Forelimb muscle (tissue), 1 donor: ENCODE measurements at places on chromosomes 1 and 21.

- no peak for DNase-seq
Measured at GRCh38 chr21:16942703-16943102, 570.1 kb upstream of the CXADR start.

DNA sequence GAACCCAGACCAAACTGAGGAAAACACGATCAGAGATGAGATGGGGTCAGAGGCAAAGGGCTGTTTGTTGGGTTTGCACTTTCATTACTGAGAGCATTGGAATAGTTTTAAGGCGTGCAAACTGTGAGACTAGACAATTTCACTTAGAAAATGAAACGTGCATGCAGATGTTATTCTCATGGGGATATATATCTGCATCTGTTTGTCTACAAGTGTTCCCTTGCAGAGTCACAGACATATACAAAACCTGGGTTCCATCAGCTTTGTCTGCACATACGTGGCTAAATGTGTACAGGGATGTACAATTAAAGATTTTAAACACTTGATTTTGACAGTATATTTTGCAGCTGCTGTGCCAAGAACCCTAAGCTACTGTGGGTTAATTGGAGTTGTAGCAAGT is 355.4 kb downstream of the KIF26B start:
- DNase-seq = no peak

DNA sequence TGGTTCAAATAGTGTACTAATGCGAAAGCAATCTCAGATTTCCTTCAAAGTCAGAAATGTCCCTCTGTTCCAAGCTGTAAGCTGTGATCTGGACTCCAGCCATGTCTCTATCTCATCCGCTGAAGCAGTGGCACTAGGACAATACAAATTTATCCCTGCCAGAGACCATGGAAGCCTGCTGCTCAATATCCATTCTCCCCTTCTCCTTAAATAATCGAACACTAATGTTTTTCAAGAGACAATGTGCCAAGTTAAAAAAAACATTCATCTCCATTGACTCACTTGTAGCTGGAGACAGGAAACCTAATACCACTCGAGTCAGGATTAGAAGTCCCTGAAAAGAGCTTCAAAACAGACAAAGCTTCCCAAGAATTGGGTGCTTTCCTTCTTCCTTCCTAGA is 38.5 kb upstream of the PGBD5 start:
- no peak for DNase-seq

GRCh38 chr1:49102752-49103151 is 326.1 kb upstream of the BEND5 start:
- no peak for DNase-seq

GRCh38 chr1:205481629-205482151 is 22.8 kb upstream of the CDK18 start:
- DNase-seq = no peak

DNA sequence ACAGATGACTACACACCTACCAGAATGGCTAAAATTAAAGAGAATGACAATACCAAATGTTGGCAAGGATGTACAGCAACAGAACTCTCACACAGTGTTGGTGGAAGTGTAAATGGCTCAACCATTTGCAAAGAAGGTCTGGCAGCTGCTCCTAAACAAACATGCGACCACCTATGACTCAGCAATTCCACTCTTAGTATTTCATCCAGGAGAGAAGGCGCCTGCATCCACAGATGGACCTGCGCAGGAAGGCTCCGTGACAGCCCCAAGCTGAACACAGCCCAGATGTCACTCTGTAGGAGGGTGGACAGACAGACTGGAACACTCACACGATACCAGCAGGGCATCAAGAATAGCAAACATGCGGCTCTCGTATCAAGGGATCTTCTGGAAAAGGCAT is 6.7 kb downstream of the PTTG1IP start:
- DNase-seq = no peak

- no peak for DNase-seq
Measured at GRCh38 chr1:201036188-201036842, 12.8 kb upstream of the KIF21B start.

- no peak for DNase-seq
Measured at GRCh38 chr1:100316622-100317021, 35.7 kb upstream of the CDC14A start.

DNA sequence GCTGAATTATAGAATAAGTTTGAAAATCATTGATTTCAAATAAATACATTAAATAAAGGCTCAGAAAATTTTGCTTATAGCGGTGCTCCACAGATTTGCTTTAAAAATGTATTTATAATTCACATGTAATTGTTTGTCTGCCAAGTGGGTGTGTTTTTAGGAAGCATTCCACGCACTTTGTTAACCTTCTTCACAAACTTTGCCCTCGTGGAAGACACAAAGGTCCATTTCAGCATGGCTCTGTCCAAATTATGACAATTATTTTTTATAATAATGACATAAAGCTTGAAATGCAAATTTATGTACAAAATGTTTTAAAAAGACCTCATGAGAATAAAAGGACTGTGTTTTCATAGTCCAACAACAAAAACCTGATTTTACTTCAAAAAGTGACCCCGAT is 146.1 kb downstream of the GRIK1 start:
- no peak for DNase-seq

DNA sequence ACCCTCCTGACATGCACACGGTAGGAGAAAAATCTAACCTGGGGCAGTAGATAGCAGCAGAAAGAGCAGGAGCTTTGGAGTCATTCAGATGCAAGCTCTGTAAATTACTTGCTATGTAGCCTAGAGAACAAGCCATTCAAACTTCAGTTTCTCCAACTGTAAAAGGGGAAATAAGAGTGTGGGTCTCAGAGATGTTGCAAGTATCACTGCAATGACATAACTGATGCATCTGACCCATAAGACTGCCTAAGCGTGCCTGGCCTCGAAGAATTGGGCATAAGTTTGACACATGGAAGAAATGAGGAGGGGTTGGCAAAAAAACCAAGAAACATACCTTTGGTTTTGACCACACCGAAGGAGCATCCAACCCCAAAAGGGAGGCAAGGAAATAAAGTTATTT is 5.2 kb downstream of the AK2 start:
- DNase-seq = no peak

- no peak for DNase-seq
Measured at GRCh38 chr21:33645730-33646129, 3.4 kb downstream of the ITSN1 start.

DNA sequence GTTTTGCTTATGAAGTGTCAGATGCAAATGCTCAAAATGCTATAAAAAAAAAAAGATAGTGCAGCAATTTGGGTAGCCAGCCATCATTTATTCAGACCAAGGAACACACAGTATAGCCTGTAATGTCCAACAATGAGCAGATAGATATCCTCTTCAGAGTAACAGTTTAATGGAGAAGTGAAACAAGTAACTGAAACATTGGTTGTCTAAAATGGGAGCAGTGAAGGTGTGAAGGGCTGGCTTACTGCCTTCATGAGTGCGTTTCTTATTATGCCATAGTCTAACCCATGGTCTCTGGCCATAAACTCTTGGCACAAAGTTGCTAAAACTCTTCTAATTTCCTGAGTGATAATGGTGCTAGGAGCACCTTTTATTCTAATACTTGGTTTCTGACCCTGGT is 11.4 kb downstream of the RGS5 start:
- DNase-seq = no peak

DNA sequence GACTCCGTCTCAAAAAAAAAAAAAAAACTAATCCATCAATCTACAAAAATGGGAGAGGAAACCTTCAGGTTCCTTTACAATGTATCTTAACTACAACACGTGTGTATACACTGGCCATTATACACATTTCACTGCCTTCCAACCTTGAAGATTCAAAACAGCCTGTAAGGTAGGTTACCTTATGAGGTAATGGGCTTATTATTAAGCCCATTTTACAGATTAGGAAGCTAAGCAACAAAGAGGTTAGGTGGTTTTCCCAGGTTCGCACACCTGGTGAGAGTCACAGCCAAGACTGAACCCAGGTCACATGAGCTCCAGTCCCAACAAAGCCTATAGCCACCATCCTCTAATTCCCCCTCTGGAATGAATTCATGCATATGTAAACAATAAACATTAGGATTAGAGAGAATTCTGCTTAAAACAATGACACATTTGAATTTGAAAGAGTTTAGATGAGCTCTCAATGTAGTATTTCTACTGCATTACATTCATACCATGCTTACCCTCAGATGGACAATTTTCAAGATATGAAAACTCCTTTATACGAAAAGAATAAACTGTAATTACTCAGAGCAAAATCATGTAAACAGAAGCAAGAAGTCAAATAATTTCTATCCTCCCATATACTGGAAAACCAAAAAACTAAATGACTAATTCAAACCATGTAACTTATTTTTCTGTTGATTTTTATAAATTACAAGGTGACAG is 54.8 kb downstream of the EIF4G3 start:
- no peak for DNase-seq

GRCh38 chr1:233281711-233282581 is 13.6 kb downstream of the PCNX2 start:
- DNase-seq = no peak

- DNase-seq = peak; percentile 66
Measured at GRCh38 chr1:219792337-219793021, 135.9 kb downstream of the SLC30A10 start.

GRCh38 chr1:34155860-34156259 is 9.2 kb downstream of the CSMD2 start:
- DNase-seq = no peak

GRCh38 chr1:95957748-95958147 is 723.7 kb downstream of the RWDD3 start:
- DNase-seq = no peak

- no peak for DNase-seq
Measured at GRCh38 chr1:10825592-10825991, 29.1 kb upstream of the CASZ1 start.

GRCh38 chr1:223788746-223789415 is 56.9 kb downstream of the TP53BP2 start:
- DNase-seq = no peak

DNA sequence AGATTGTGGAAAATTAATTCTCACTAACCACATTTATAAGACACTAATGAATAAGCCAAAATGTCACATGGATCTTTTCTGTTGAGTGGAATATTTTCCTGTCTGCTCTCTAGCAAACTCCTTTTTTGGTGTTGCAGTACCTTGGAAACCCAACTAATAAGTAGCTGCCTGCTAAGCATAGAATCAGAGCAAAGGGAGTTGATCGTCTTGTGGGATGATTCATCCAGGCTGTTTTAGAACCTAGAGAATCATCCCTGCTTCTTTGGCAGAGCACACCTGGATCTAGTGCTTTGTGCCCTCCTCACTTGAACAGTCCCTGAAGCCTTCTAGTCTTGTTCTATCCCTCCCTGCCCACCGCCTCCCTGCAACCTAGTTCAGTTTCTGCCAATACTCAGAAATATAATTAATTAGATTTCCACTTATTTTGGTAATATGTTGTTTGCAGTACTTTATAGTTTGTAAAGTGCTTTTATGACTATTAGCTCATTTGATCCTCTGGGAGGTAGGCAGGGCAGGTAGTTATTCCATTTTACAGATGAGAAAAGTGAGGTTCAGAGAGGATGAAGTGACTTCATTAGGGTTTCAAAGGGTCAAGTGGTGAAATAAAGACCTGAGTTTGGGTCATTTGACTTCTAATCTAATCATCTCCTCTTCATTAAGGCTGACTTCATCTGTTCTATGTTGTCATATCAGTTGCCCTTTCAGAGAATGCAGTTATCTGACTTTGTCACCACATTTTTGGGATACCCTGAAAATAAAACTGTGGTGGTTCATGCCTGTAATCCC is 2.5 kb downstream of the AGO4 start:
- no peak for DNase-seq

GRCh38 chr1:1441002-1441888 is 5.8 kb downstream of the VWA1 start:
- DNase-seq = no peak

DNA sequence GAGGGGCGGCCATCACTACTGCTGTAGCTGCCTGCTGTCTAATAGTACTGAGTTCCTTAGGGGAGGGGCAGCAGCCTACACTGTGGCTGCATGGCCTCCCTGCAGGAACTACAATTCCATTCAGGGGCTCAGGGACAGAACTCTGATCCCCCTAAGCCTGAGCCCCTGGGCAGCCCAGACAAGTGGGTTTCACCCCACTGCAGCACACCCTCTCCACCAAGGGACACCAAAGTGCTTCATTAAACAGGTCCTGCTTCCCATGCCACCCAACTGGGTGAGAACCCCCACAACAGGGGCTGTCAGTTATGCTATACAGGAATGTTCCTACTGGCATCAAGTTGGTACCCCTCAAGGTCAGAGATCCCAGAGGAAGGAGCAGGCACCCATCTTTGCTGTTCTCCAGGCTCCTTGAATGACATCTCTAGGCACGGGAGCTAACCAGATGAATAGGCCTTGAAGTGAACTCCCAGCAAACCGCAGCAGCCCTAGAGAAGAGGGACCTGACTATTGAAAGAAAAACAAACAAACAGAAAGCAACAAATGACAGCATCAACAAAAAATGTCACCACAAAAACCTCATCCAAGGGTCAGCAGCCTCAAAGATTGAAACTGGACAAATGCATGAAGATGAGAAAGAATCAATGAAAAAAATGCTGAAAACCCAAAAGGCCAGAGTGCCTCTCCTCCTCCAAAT is 437.4 kb downstream of the NUF2 start:
- no peak for DNase-seq
